ENCODE measurements at places on chromosomes 7 and 10.

DNA sequence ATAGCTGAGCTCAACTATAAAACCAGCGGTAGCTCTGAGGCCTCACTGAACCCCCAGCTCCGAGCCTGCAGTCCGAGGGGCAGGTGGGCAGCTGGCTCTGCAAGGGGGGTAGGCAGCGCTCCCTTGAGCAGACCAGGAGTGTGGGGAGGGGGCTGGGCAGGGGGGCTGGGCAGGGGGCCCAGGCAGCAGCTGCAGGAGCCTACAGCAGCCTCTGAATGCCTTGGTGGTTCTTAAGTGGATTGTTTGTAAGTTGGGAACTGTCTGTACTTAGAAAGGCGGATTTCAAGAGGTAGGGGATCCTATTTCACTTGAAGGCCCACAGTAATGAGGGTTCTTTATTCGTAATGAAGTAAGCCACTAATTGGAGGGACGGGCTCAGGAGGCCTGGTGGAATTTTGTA is 72.3 kb downstream of the ICA1 start:
- H3K27me3 ChIP-seq, result no peaks in the 10 kb centered on the region
- H3K4me3 ChIP-seq, result no peak overlapping the region
- no peaks in the 10 kb centered on the region for H3K4me1 ChIP-seq
- no peak overlapping the region for H3K27ac ChIP-seq
- no peaks in the 10 kb centered on the region for H3K36me3 ChIP-seq

GRCh38 chr10:63143987-63144386 is 10.9 kb downstream of the NRBF2 start:
- peaks cover 3% of the 10 kb centered on the region for H3K36me3 ChIP-seq
- no peak overlapping the region for H3K4me3 ChIP-seq
- no peak for DNase-seq
- no peaks in the 10 kb centered on the region for H3K27me3 ChIP-seq
- H3K27ac ChIP-seq, result no peak overlapping the region

- H3K4me3 ChIP-seq, result no peak overlapping the region
- peaks cover 7% of the 10 kb centered on the region for H3K4me1 ChIP-seq
- no peaks in the 10 kb centered on the region for H3K27me3 ChIP-seq
- DNase-seq, result no peak
These were observed 172.3 kb downstream of the MDFIC start for GRCh38 chr7:115094163-115094562.

GRCh38 chr10:10055656-10056442 is 961.8 kb upstream of the CELF2 start:
- peak; percentile 19 for DNase-seq
- H3K36me3 ChIP-seq, result no peaks in the 10 kb centered on the region
- no peaks in the 10 kb centered on the region for H3K27me3 ChIP-seq
- no peak overlapping the region for H3K4me3 ChIP-seq
- H3K27ac ChIP-seq, result no peak overlapping the region

- peaks cover 4% of the 10 kb centered on the region for H3K36me3 ChIP-seq
- no peaks in the 10 kb centered on the region for H3K4me1 ChIP-seq
- DNase-seq, result no peak
- H3K27me3 ChIP-seq, result no peaks in the 10 kb centered on the region
These were observed 41.2 kb downstream of the ANLN start for GRCh38 chr7:36430881-36431280.

- no peaks in the 10 kb centered on the region for H3K27me3 ChIP-seq
- peaks cover 8% of the 10 kb centered on the region for H3K4me1 ChIP-seq
- H3K27ac ChIP-seq, result no peak overlapping the region
- peak; percentile 46 for DNase-seq
- H3K4me3 ChIP-seq, result no peak overlapping the region
- no peaks in the 10 kb centered on the region for H3K36me3 ChIP-seq
These were observed 50.8 kb downstream of the CYTH3 start for GRCh38 chr7:6221340-6222319.

GRCh38 chr10:47058032-47058702 is 146.9 kb downstream of the PTPN20 start:
- H3K36me3 ChIP-seq, result no peaks in the 10 kb centered on the region
- peaks cover 8% of the 10 kb centered on the region for H3K4me1 ChIP-seq
- no peak for DNase-seq
- no peak overlapping the region for H3K27ac ChIP-seq
- peaks cover 15% of the 10 kb centered on the region for H3K27me3 ChIP-seq

DNA sequence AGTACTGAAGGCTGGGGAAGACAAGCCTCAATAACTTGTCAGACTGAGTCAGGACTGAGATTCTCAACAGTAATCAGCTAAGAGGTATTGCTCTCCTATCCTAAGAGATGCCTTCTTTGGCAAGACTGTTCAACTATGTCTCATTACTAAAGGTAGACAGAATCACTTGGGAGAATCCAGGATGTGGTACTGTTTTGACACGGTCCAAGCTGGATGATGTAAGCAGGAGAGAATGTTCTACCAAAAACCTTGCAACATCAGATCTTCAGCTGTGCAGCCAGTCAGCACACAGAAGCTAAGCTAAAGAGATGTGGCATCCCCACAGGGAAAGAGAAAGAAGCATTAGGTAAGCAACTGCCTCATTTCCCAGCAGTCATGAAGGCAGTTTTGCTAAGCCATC is 391.4 kb downstream of the NRG3 start:
- H3K27ac ChIP-seq, result no peak overlapping the region
- no peak overlapping the region for H3K4me3 ChIP-seq
- no peaks in the 10 kb centered on the region for H3K36me3 ChIP-seq
- DNase-seq, result no peak
- no peaks in the 10 kb centered on the region for H3K27me3 ChIP-seq
